ENCODE measurements at places on chromosomes 2 and 18. TPM values are rescaled to one million over a fixed set of nuclear protein-coding genes. Genes with fewer than 3 reads are reported as not detected.

CCDC68 gene
- not detected for total RNA-seq

CFC1 gene
- total RNA-seq, result not detected

PDE11A gene
- total RNA-seq, result not detected

BMP10 gene
- total RNA-seq, result not detected

- H3K27me3 ChIP-seq, result peaks cover 2% of the 10 kb centered on the region
- H3K27ac ChIP-seq, result no peak overlapping the region
- H3K4me3 ChIP-seq, result no peak overlapping the region
- H3K4me1 ChIP-seq, result no peaks in the 10 kb centered on the region
- no peak for DNase-seq
Measured at GRCh38 chr2:129915303-129915840, 64.1 kb upstream of the RAB6C start.

- DNase-seq, result no peak
- no peaks in the 10 kb centered on the region for H3K4me1 ChIP-seq
- no peak overlapping the region for H3K27ac ChIP-seq
- no peaks in the 10 kb centered on the region for H3K27me3 ChIP-seq
- H3K36me3 ChIP-seq, result no peaks in the 10 kb centered on the region
- H3K4me3 ChIP-seq, result no peak overlapping the region
Measured at GRCh38 chr2:40721595-40721994, 269.7 kb upstream of the SLC8A1 start.

ZC3H8 gene
- 33.4 TPM for total RNA-seq

ZNF236 gene
- total RNA-seq, result 22.9 TPM

GRCh38 chr18:52437161-52437560 lies 97.2 kb downstream of the DCC start:
- DNase-seq, result no peak
- H3K27ac ChIP-seq, result no peak overlapping the region
- no peaks in the 10 kb centered on the region for H3K27me3 ChIP-seq
- H3K4me3 ChIP-seq, result no peak overlapping the region

DNA sequence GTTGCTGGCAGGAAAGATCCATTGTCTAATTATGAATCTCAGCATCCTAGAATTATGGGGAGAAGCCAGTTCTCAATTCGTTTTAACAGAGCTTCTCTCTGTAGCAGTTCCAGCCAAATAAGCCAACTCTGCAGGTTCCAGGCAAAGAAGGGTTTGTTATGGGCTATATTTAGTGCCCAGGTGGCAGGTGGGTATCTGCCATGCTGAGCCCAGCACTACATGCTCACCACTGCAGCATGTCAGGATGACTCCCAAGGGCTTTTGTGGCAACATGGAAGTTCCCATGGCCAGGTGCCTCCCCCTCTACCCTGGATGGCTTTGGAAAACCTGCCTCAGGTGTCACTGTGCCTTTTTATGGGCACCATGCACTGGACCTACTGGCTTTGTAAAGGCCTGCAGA lies 137.7 kb upstream of the MSH6 start:
- no peak overlapping the region for H3K4me3 ChIP-seq
- H3K36me3 ChIP-seq, result no peaks in the 10 kb centered on the region
- H3K27ac ChIP-seq, result no peak overlapping the region
- no peak for DNase-seq
- peaks cover 2% of the 10 kb centered on the region for H3K27me3 ChIP-seq

SLC40A1 gene
- 1.8 TPM for total RNA-seq

DNA sequence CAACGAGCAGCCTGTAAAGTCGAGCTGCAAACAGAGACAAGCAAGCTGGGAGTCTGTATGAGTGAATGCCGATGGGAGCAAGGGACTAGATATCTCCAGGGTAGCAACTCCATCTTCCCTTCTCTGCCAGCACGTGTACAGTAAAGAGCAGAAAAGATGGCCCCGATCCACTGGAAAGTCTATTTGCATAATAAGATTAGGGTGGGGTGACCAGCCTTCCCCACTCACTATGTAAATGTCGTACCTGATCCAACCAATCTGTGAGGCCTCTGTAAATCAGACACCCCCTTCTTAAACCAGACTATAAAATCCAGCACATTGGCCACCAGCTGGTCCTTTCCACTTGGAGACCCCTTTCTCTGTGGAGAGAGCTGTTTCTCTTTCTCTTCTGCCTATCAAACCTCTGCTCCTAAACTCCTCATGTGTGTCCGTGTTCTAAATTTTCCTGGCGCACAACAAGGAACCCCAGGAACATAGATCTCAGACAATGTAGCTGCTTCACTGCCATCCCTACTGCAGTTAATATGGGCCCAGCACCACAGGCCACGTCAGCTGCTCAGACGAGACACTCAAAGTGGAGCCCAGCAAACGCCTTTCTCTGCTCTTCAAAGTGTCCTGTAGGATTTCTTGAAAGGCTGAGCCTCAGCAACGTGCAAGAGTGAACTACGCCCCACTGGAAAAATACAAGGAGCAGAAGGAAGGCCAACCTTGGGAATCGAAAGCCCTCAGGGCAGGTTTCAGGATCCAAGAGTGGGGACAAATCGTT lies 26.1 kb downstream of the DIPK1C start:
- H3K4me3 ChIP-seq, result no peak overlapping the region
- DNase-seq, result no peak
- peaks cover 20% of the 10 kb centered on the region for H3K27me3 ChIP-seq
- no peaks in the 10 kb centered on the region for H3K36me3 ChIP-seq
- H3K27ac ChIP-seq, result no peak overlapping the region

DNA sequence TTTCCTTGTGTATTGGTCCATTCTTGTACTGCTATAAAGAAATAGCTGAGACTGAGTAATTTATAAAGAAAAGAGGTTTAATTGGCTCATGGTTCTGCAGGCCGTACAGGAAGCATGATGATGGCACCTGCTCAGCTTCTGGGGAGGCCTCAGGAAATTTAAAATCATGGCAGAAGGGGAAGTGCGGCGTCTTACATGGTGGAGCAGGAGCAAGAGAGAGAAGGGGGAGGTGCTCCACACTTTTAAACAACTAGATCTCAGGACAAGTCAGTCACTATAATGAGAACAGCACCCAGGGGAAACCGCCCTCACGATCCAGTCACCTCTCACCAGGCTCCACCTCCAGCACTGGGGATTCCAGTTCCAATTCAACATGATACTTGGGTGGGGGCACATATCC lies 54.3 kb downstream of the MSH2 start:
- peaks cover 64% of the 10 kb centered on the region for H3K36me3 ChIP-seq
- peak overlapping the region; percentile 51 for H3K27ac ChIP-seq
- no peak overlapping the region for H3K4me3 ChIP-seq
- DNase-seq, result no peak
- H3K27me3 ChIP-seq, result no peaks in the 10 kb centered on the region

RTP5 gene
- total RNA-seq, result 0.30 TPM

GRCh38 chr2:182650704-182651103 lies 65.4 kb upstream of the DNAJC10 start:
- no peaks in the 10 kb centered on the region for H3K36me3 ChIP-seq
- peaks cover 15% of the 10 kb centered on the region for H3K4me1 ChIP-seq
- no peak overlapping the region for H3K4me3 ChIP-seq
- DNase-seq, result no peak
- no peak overlapping the region for H3K27ac ChIP-seq
- peaks cover 2% of the 10 kb centered on the region for H3K27me3 ChIP-seq

GRCh38 chr2:241943209-241943850 lies 73.8 kb downstream of the RTP5 start:
- no peak for DNase-seq
- H3K4me3 ChIP-seq, result no peak overlapping the region
- no peak overlapping the region for H3K27ac ChIP-seq
- H3K4me1 ChIP-seq, result peaks cover 2% of the 10 kb centered on the region
- H3K27me3 ChIP-seq, result no peaks in the 10 kb centered on the region

DNA sequence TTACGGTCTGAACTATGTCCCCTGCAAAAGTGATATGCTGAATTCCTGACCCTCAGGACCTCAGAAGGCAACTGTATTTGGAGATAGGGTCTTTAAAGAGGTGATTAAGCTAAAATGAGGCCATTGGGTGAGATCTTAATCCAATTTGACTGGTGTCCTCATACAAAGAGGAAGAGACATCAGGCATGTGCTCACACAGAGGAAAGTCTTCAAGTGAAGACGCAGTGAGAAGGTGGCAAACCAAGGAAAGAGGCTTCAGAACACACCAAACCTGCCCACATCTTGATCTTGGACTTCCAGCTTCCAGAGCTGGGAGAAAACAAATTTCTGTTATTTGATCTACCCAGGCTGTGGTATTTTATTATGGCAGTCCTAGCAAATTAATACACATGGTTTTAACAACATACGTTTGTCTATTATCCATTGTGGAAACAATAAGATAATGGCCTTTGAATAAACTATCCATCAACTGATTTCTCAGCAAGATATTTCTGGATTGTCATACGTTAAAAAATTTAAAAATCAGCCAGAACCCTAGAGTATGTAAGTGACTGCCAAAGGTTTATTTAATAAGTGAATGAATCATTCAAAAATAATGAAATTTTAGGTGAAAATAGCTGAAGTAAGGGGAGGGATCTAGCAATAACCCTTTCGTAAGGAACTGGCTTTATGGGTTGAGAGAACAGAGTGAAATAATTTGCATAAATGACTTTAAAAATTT lies 6.5 kb downstream of the WIPF1 start:
- peak overlapping the region; percentile 89 for H3K27ac ChIP-seq
- no peak for DNase-seq
- peaks cover 66% of the 10 kb centered on the region for H3K4me1 ChIP-seq
- H3K27me3 ChIP-seq, result no peaks in the 10 kb centered on the region
- peaks cover 77% of the 10 kb centered on the region for H3K36me3 ChIP-seq

DNA sequence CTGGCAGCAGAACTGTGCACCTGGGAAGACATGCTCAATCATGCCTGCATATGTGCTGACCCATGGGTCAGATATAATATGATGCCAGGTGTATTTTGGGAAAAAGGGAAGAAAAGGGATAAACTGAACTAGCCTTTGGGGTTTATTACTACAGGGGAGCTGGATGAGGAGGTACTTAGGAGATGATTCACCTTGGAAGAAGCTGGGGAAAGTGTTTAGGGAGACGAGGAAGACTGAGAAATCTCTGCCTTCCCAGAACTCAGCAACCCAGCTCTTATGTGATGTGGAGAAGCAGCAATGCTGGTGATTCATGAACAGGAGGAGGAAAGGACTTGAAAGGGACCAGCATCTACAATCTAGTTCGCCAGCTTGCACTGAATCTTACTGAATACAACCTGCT lies 110.2 kb downstream of the BARD1 start:
- H3K4me3 ChIP-seq, result no peak overlapping the region
- no peak for DNase-seq
- H3K4me1 ChIP-seq, result no peaks in the 10 kb centered on the region
- H3K36me3 ChIP-seq, result no peaks in the 10 kb centered on the region
- H3K27me3 ChIP-seq, result peaks cover 12% of the 10 kb centered on the region
- no peak overlapping the region for H3K27ac ChIP-seq

NGEF gene
- total RNA-seq, result 2.5 TPM

GRCh38 chr18:75128051-75128605 lies 80.8 kb downstream of the PTGR3 start:
- no peak overlapping the region for H3K27ac ChIP-seq
- no peak for DNase-seq
- no peaks in the 10 kb centered on the region for H3K27me3 ChIP-seq

ALPI gene
- not detected for total RNA-seq

DNA sequence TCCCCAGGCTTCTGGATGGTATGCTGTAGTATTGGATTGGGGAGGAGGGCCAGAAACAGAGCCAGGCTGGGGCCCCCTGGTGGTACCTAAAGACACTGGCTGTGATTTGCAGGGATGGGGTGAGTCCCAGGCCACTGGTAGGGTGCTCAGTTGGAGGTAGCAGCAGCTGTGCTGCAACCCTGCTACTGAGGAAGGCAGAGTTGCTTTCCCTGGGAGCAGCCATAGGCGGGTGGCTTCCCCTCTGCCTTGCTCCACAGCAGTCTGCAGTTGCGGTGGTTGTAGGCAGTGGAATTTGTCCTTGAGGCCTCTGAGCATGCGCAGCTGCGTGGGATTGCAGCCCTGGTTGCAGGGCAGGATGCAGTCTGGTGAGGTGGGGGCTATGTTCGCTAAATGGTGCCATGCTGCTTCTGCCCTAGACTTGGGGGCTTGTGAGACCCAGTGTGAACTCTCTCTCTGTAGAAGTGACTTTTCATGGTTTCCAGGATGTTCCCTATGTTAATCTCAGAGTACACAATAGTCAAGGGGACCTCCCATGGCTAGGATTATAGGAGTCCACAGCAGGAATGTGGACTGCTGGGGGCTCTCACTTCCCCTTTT lies 443.5 kb downstream of the XIRP2 start:
- H3K4me3 ChIP-seq, result no peak overlapping the region
- H3K27ac ChIP-seq, result no peak overlapping the region

- H3K36me3 ChIP-seq, result no peaks in the 10 kb centered on the region
- no peaks in the 10 kb centered on the region for H3K27me3 ChIP-seq
- H3K27ac ChIP-seq, result peak overlapping the region; percentile 31
- H3K4me3 ChIP-seq, result no peak overlapping the region
- no peak for DNase-seq
Measured at GRCh38 chr2:98009887-98010760, 14.4 kb upstream of the TMEM131 start.

DNA sequence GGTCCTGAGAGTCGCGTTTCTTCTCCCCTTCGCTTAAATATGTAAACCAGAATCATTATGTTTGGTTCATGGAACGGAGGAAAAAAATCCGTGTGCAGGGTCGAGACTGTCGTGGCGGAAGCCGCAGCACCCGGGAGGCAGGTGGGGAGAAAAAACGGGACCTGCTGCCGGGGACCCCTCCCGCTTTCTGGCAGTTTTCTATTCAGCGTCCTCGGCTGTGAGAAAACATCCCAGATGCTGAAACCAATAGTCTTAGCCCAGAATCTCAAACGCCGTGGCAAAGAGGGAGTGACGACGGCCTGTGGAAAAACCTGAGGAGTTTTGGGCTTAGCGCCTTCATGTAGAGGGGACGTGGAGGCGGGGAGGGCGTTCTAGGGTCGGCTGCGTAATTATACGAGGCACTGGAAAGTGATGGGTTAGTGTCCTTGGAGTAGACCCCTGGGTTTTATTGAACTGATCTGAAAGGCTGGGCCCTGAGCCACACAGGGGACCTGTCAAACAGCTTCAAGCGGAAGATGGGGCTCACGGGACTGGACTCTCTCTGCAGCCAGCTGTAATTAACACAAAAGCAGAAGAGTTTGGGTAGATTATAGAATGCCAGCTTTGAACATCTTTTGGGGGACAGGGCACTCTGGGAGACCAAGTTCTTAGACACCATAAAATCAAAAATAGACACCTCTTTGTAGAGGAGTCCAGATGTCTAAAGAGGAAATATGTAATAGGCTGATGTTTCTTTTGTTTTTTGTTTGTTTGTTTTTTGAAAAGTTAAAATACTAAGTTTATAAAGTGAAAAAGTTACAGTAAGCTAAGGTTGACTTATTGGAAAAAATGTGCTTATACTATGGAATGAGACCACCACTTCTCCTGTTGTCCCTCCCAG lies 834 bp upstream of the BUB1 start:
- H3K27ac ChIP-seq, result peak overlapping the region; percentile 90
- H3K27me3 ChIP-seq, result peaks cover 2% of the 10 kb centered on the region
- peaks cover 25% of the 10 kb centered on the region for H3K36me3 ChIP-seq
- H3K4me3 ChIP-seq, result peak overlapping the region; percentile 86
- H3K4me1 ChIP-seq, result peaks cover 31% of the 10 kb centered on the region

TDRD15 gene
- total RNA-seq, result not detected

DNA sequence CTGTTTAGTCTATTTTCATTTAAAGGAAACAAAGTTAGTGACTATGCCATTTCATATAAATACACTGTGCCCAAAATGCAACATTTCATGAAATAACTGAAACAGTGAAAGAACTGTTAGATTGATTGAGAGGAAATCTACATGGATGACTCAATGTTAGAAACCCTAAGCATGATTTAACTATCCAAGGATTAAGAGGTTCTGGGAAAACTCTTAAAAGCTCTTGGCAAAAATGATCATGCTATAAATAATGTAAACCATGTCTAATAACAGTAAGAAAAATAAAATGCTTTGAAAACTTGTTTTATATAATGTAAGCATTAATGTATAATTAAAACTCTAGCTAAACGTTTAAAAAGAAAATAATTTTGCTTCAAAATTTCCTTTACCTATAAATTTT lies 23.5 kb downstream of the MMADHC start:
- no peak for DNase-seq
- peaks cover 28% of the 10 kb centered on the region for H3K36me3 ChIP-seq
- no peaks in the 10 kb centered on the region for H3K27me3 ChIP-seq

FAHD2B gene
- 27.1 TPM for total RNA-seq

Measured in activated T-helper 2 cell treated with anti-CD3 and anti-CD28 coated beads, Interferon-gamma antibody, Interleukin-2, Interleukin-4, amounts not matched to agents 10 μg/mL and 5 μg/mL and 100 μg/mL, durations not matched to agents 14 hours and 24 hours and 36 hours (primary cell).